HFF-Myc (cell line): ENCODE measurements at places on chromosomes 4 and X.

DNA sequence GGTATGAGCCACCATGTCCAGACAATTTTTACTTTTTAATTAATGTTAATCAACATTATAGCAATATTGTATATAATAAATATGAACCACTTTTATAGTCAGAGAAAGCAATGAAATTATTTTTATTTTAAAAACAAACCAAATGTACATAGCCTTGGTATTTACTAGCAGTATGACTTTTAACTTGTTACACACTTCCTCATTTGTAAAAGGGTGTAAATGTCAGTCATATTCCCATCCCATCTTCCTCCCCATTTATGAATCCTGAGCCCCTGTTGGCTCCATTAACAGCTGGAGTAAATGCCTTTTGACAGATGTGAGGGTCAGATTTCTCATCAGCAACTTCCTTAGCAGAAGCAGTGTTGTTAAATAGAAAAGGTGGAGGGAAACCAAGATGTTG is 179.6 kb upstream of the SPRY1 start:
- no peak for DNase-seq

- DNase-seq: no peak
Observed at GRCh38 chr4:85707611-85708010, 232.7 kb downstream of the ARHGAP24 start.

GRCh38 chrX:47577424-47577823 is 4.8 kb upstream of the TIMP1 start:
- no peak for DNase-seq

DNA sequence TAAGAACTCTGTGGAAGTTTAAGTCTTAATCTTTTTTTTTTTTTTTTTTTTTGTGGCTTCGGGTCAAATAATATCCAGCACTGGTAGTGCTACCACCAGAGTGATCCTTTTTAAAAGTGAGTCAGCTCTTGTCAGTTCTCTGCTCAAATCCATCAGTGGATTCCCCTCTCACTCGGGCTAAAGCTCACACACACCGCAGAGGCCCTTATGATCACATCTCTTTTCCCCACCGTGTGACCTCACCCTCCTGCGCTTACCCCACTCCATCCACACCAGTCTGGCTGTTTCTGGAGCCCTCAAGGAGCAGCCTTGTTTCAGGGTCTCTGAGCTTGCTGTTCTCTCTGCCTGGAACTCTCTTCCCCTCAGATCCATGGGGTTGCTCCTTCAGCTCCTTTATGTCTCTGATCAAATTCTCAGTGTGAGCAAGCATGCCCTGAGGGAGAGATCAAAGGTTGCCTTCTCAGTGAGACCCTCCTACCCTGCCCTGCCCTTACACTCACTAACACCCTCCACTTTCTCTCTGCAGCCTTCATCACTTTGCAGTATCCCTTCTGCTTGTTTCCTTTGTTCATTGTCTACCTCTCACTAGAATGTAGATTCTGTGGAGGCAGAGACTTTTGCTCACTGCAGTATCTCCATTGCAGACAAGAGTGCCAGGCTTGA is 19.8 kb upstream of the BEND4 start:
- DNase-seq: no peak

- DNase-seq: no peak
Observed at GRCh38 chr4:101252721-101253120, 94.6 kb downstream of the PPP3CA start.

GRCh38 chr4:114136069-114136468 is 156.6 kb upstream of the ARSJ start:
- DNase-seq: no peak

GRCh38 chrX:102659790-102660757 is 8.8 kb downstream of the GPRASP1 start:
- DNase-seq: peak; percentile 14

DNA sequence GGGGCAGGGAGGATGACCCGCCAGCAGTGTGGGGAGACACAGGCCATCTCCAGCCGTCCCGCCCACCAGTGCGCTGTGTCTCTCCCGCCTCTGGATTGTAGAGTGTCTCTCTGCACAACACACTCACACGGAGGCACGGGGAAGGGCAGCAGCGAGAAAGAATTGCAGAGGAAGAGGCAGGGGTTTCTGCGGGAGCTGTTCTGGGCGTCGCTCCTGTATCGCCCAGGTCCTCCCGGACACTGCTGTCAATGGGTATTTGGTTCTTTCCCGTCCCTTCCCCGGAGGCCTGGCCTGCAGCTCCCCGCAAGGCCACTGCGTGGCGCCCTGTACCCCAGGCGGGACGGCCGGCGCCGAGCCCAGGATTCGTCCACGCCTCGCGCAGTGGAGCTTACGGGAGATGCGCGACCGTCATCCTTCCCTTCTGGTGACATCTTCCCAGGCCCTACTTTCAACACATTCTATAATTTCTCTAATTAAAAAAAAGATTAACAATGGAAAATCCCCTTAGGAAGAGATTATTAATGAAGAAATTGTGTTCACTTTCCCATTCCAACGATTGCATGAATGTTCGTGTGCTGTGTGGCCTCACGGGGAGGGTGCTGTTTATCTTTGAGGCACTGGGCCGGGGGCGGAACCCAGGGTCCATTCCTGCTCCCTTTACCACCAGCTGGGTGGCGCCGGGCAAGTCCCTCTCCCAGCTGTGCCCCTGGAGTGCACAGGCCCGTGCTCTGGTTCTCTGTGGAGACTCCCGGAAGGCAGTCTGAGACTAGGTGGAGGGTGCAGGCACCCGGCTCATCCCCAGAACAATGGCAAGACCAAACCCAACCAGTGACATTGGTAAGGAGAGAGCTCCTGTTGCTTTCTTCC is 95.7 kb downstream of the CPZ start:
- no peak for DNase-seq

DNA sequence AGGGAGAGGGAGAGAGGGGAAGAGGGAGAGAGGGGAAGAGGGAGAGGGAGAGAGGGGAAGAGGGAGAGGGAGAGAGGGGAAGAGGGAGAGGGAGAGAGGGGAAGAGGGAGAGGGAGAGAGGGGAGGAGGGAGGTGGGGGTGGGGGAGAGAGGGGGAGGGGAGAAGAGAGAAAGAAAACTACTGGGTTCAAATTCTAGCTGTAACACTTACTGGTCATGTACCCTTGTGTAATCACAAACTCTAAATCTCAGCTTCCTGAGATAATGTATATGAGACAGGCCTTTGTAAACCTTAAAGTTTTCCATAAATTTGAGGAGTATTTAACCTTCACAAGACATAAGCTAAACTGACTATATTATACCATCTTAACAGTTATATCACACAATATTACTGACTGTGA is 109.1 kb downstream of the FGF16 start:
- no peak for DNase-seq

DNA sequence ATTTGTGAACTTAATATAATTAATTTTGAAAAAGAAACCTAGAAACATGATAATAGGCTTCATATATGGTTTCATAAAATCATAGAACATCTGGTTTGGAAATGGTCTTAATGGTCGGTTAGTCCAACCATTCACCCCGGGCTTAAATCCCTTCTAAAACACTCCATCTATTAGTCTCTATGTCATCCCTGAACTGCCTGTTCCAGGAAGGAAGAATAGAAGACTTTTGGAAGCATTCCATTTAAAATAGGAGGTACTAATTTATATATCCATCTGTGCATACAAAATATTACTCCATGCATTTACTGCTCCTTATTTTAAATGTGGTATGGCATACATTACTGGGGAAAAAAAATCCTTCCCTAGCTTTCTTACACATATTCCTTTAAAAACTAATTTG is 262.2 kb upstream of the DDX53 start:
- DNase-seq: no peak

DNA sequence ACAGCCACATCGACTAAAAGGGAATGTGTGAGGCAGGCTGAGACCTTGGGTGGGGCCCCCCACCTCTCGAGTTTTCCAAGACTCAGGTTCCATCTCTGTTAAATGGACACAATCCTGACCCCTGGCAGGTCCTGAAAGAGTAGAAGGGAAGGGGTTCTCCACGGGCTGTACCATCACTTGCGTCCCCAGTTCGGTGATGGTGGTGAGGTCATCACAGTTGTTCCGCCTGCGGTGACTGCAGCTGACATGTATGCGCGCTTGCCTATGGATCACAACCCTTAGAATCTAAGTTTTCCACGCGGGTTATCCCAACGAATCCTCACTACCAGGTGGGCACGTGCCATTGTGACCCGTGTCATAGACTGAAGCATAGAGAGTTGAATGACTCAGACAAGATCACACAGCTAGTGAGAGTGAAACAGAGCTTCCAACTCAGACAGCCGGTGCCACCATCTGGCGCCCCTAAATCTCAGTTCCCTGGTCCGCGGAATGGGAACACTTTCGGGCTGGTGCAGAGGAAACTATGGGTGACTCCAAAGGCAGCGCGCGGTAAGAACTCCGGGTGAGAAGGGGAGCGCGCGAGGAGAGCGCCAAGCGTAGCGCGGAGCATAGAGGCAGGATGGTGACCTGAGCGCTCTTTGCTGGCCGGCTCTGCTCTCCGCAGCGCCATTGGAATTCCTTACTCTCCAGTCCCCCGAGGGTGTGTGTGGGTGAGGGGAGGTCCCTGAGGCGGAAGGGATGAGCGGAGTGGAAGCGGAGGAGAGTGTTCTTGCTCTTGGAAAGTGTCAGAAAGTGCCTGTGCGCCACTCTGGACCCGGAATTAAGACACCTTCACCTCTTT is 10.5 kb downstream of the MSX1 start:
- no peak for DNase-seq

GRCh38 chr4:7419961-7420660 is 14.6 kb downstream of the PSAPL1 start:
- no peak for DNase-seq

GRCh38 chr4:5965225-5965624 is 53.0 kb downstream of the C4orf50 start:
- DNase-seq: no peak

DNA sequence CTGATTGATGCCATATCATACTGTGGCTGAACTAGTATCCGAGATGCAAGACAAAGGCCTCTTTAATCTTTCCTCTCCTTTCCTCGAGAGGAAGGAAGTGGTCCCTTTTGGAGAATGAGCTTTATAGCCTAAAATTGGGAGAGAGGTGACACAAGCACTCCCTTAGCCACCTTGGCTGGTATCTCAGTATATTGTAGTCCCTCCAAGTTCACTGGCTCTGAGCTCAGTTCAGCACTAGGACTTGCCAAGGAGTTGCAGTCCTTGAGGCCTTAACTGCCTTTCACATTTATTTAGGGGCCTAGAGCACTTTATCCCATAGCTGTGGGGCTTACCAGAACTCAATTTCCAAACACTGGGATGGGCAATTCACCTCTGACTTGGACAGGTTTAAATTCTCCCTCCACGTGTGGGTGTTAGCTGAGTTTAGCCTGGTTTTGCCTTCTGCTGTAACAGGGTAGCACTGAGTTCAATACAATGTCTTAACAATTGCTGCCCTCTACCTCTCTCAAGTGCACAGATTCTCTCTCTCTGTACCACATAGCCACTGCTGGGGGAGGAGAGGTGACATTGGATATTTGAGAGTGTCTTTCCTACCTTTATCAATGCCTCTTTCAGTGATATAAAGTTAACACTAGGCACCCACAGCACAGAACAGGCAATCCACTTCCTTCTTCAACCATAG is 216.4 kb downstream of the TECRL start:
- DNase-seq: no peak

DNA sequence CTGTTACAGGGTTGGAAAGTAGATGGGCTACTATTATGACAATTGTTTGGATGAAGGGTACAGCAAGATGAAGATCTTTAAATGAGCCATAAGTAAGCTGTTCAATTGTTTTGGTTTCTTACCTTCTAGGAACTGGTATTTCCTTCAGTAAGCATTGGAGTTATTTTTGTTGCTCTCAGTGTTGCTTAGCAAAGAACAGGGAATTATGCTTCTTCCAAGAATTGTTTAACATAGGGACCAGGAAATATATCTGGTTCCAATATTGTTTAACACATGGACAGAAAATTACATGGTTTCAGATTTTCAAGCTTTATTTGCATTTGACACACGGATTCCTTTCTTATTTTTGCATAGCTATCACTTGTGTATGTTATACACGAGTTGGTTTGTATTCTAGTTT is 1999.0 kb downstream of the ARAP2 start:
- no peak for DNase-seq

GRCh38 chr4:113872426-113873260 is 106.8 kb downstream of the ARSJ start:
- no peak for DNase-seq

- no peak for DNase-seq
Observed at GRCh38 chr4:69147334-69147733, 51.1 kb downstream of the UGT2B7 start.

DNA sequence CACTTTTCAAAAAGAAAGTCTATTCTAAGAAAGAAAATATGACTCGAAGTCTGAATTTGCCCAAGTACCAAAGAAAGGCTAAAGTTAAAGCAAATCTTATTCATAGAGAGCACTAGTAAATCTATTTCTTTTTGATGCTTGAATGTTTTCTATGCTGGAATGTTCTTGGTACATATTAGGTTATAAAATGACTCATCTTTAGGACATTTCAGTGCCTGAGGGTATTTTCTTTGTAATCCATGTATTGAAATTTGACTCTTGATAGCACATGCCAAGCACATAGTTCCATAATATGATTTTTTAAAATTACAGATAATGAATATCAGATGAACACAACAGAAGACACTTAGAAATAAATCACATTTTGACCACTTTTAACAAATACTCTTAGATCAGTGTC is 232.8 kb downstream of the TRIML1 start:
- peak; percentile 1 for DNase-seq

GRCh38 chr4:141524116-141524515 is 112.3 kb upstream of the IL15 start:
- no peak for DNase-seq

GRCh38 chrX:53992589-53992988 is 51.7 kb downstream of the PHF8 start:
- no peak for DNase-seq

GRCh38 chrX:115018040-115018647 is 728 bp upstream of the IL13RA2 start:
- no peak for DNase-seq

GRCh38 chr4:37885496-37885895 is 5.4 kb upstream of the TBC1D1 start:
- no peak for DNase-seq

- no peak for DNase-seq
Observed at GRCh38 chr4:104571341-104571740, 76.6 kb upstream of the CXXC4 start.

DNA sequence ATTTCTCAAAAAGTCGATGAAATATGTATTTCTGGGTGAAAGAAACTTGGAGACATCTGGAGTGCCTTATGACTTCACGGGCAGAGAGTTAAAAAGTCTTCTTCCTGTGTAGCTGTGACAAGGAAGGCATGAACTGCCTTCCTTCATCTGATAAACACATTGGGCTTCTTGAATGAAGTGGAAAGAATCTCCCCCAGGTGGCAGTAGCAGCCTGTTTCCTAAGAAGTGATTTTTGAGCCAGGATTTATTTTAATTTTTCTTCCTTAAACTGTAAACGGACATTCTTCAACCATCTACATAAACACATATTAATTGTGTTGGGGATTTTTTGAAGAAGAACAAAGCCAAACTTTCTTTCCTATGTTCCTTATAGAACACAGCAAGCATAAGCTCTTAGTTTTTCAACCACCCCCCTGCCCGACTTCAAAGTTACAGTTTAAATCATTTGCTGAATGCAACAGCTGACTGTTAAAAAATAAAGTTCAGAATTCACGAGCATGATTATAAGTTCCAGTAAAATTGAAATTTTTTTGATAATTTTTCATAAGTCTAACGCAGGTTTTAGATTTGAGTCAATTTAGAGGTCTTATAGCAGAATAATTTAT is 980 bp upstream of the GIMD1 start:
- DNase-seq: peak; percentile 75

GRCh38 chr4:152937336-152938236 is 1.5 kb downstream of the FHDC1 start:
- DNase-seq: no peak

- DNase-seq: no peak
Observed at GRCh38 chr4:18105030-18106011, 83.8 kb upstream of the LCORL start.

GRCh38 chr4:2136726-2137125 is 77.6 kb downstream of the NAT8L start:
- DNase-seq: no peak
